ENCODE measurements at places on chromosomes 12 and 14. TPM values are rescaled to one million over a fixed set of nuclear protein-coding genes. Genes with fewer than 3 reads are reported as not detected.

The LRRC10 gene
- not detected for total RNA-seq

The SPPL3 gene
- total RNA-seq, result 11.7 TPM

The TAS2R13 gene
- 0.65 TPM for total RNA-seq

The GLS2 gene
- 0.44 TPM for total RNA-seq

The TSPAN8 gene
- total RNA-seq, result not detected

Measured in bladder microvascular endothelial cell (primary cell).